ENCODE measurements at places on chromosomes 5 and 9.

DNA sequence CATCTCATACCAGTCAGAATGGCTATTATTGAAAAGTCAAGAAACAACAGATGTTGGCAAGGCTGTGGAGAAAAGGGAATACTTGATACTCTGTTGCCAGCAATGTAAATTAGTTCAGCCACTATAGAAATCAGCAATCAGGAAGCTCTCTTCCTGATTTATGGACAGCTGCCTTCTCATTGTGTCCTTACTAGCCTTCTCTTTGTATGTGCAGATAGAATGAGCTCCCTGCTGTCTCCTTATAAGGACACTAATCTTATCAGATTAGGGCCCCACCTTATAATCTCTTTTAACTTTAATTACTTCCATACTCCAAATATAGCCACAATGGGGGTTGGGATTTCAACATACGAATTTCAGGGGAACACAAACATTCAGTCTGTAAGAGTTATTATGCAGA lies 38.0 kb downstream of the KCNV2 start:
- DNase-seq: no peak

DNA sequence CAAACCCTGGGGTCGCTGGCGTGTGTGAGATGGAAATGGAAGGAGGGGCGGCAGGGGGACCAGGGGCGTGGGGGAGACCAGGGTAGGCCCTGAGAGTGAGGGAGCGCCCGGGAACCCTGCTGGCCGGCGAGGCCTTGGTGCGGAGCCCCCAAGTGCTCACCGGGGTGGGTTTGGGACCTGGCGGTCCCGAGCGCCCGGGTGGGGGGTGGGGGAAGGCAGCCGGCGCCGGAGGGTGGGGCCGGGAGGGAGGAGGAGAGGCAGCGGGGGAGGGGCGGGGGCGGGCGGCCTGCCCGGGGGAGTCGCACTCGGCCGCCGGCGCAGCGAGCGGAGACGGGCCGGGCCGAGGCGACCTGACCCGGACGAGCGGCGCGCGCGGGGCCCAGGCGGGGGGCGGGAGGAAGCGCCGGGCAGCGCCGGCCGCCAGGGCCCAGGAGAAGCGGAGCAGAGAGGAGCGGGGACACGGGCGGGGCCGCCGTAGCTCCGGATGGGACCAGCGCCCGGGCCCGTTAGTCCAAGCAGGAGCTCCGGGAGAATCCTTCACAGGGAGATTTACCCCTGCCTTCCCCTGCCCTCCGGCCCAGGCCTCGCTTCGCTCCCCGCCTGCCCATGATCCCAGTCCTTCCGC lies at the start of gene NPR2:
Gene NPR2 (plus strand): TSS at position 295 of the 625 bp plus-strand sequence. CDS start 818 bp downstream, outside the sequence.
- no peak for DNase-seq

DNA sequence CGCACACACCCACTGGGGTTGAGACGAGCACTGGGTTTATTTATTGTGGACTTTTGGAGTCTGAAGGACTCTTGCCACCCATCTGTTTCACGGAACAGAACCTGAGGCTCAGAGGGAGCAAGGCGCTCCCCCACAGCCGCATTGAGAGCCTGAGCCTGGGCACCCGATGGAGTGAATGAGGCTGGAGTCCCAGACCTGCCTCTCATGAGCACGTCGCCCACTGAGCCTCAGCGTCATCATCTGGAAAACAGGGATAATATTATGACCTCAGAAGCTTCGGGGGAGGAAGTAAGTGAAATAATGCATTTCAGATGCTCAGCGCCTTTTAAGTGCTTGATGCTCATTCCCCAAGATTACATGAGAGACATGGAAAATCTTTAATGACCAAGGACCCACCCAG lies 5.5 kb downstream of the NEK6 start:
- DNase-seq: no peak

GRCh38 chr5:126987271-126987899 lies 43.0 kb downstream of the MARCHF3 start:
- no peak for DNase-seq

GRCh38 chr5:91072881-91073280 lies 310.2 kb downstream of the ARRDC3 start:
- no peak for DNase-seq

- DNase-seq: no peak
These were observed 208.0 kb downstream of the PDZD2 start for GRCh38 chr5:31846934-31847333.

DNA sequence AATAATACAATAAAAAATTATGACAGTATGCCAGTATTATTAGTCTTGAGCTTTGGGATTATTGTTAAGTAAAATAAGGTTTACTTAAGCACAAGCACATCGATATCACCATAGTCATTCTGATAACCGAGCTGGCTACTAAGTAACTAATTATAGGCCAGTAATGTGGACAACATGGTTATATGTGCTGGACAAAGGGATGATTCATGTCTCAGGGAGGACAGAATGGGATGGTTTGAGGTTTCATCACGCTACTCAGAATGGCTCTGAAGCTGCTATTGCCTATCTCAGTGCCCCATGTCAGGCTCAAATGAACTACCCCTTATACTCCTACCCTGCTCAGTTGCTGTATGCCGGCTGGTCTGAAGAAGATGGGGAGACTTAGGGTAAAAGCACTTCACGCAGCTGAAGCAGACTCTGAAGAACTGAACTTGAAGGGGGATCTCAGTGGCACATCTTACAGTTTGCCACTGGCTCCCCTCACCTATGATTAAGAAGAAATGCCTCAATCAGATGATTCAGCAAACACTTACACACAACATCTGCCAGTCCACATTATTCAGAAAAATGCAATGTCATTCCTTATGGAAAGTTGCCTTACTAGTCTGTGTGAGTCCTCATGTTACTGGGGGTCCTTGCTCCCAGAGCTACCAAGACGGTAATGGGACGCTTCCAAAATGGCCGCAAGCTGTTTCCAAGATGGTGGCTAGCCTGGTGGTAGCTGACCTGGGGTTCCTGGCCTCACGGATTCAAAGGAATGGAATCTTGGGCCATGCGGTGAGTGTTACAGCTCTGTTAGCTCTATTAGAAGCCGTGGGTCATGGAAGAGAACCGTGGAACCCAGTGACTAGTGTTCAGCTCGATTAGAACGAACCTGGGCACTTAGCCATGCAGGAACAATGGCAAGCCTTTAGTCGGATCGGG lies 1098.6 kb downstream of the TAF11L14 start:
- DNase-seq: no peak
